ENCODE measurements at places on chromosomes 1 and 21.

- no peak for DNase-seq
Measured at GRCh38 chr1:38507563-38507962, 352.0 kb downstream of the RRAGC start.

DNA sequence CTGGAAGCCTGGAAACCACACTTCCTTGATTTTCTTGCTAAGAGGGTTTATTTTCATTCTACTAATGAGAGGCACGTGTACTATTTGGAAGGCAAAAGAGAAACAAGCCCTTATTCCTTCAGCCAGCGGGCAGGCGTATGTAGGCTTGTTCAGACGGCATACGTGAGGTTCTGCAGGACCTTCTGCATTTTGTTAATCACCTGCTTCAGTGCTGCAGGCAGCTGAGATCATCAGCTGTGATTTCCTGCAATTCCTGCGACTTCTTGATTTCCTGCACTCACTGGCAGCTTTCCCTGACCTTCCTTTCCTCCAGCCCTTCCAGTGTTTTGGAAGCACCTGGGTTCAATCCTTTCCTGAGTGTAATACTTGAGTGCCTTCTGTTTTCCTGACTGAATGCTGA, 43.4 kb downstream of the TSNAX start:
- no peak for DNase-seq

DNA sequence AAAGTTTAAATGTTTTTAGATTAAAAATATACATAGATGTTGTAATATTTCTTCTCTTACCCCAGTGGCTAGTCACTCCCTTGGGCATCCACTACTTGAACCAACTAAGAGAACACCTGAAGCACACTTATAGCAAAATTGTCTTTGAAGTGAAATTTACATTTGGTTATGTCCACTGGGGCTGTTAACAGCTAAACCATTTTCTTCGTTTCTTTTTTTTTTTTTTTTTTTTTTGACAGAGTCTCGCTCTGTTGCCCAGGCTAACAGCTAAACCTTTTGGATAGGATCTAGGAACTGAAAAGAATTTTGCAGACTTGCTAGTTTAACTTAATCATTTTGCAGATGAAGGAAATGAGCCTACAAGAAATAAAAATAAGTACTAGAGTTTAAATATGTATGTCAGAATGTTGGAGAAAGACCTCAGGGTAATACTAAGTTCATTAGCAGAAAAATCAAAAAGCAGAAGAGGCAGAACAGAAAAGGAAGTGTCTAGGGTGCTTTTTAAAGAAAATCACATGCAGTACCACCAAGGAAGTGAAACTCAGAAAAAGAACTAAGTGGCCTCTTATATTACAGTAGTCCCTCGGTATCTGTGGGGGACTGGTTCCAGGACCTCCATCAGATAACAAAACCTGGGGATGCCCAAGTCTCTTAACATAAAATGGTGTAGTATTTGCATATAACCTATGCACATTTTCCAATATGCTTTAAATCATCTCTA, 11.8 kb downstream of the DRAM2 start:
- no peak for DNase-seq

DNA sequence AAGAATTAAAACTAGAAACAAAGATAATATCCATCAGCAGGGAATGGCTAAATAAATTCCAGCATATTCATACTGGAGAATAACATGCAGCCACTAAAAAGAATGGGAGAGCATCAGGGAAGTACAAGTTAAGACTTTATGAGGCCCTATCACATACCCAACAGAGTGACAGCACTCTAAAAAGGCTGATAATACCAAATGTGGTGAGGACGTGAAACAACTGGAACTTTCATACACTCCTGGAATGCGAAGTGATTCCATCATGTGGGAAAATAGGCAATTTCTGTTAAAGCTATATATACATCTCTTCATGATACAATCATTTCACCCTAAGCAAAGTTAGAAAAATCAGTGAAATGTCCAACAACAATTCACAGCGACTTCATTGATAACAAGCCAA, 42.6 kb downstream of the COL6A1 start:
- DNase-seq: no peak

- no peak for DNase-seq
Measured at GRCh38 chr21:35382696-35383095, 333.6 kb upstream of the RUNX1 start.

- no peak for DNase-seq
Measured at GRCh38 chr1:92495392-92496063, 8.8 kb upstream of the GFI1 start.

DNA sequence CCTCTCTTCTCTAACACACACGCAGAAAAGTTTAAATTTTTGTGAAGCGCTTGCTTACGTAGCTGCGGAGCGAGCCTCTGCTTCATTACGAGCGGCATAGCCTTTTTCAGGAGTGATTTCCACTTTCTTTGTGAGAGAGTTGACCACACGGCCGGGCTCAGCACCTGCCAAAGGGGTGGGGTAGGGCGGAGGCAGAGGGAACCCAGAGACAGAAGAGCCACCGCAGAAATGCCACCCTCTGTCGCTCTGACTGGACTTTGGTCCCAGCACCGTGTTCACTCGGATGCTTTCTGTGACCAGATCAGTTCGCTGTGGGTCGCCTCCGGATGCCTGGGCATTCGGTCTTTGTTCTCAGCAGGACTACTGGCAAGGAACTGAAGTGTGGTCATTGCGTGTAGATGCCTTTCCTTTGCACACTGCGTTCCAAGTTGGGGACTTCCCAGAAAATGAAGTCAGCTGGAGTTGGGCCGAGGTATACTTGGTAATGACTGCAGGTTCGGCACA, 883 bp downstream of the CHODL start:
- no peak for DNase-seq

- no peak for DNase-seq
Measured at GRCh38 chr1:25099343-25099951, 132.9 kb downstream of the SYF2 start.

DNA sequence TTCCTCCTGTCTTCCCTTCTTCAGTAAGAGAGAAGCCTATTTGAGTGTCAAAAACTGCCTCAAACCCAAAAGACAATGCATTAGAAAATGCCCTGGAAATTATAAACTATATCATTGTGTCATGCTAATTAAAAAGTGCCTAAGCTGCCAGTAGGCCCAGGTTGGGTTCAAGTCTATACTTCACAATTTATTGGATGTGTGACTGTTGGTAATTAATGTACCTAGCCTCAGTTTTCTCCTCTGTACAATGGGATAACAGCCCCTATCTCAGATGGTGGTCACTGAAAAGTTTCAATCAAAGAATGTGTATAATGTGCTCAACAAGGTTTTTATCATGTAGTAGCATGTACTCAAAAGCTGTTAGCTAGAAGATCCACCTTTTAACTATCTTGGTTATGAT, 246.9 kb upstream of the DUSP10 start:
- DNase-seq: no peak

DNA sequence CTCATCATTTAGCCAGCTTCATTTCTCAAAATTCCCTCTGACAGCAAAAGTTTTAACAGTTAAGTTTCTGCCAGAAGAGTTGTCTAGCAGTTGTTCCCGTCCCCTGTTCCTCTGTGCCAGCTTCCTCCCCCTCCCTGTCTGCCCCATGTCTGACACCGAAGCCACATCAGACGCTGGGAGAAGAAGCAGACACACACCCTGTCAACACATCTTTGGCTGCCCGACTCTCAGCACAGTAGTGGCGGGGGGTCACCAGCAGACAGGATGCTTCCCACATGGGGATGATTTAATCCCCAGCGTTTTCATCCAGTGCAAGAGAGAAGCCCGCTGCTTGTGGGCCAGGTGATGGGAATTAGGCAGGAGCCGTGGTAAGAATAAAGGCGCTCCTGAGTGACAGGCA, 379.4 kb upstream of the RUNX1 start:
- no peak for DNase-seq

GRCh38 chr1:91879733-91880132, 6.2 kb downstream of the TGFBR3 start:
- no peak for DNase-seq

- DNase-seq: no peak
Measured at GRCh38 chr21:14215971-14216641, at the start of gene RBM11. Gene RBM11 (plus strand): TSS chr21:14216157. CDS start chr21:14216187, 30 bp downstream.

DNA sequence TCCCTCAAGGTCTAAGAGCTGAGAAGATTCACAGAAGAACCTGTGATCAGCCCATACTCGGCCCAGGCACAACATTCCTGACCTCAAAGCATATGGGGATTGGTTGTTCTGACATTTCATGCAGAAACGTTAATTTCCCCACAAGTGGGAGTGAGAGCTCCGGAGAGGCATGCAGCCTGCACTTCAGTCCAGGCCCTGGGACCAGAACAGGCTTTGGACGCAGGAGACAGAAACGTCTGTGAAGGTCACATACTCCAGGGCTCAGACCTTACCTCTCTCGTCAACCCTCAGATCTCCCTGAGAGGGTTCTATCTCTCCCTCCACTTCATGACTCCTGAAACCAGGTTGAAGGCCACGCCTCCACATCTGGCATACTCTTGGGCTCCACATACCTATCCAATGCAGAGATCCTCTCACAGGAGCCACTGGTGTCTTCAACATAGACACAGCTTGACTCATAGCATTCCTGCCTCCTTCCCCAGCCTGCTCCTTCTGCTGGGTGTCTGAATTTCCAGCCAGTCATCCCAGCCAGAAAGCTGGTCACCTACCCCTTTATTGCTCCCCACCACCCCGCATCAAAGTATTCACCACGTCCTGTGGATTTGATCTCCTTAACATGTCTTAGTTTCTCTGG, 149.2 kb downstream of the OMA1 start:
- peak; percentile 54 for DNase-seq

DNA sequence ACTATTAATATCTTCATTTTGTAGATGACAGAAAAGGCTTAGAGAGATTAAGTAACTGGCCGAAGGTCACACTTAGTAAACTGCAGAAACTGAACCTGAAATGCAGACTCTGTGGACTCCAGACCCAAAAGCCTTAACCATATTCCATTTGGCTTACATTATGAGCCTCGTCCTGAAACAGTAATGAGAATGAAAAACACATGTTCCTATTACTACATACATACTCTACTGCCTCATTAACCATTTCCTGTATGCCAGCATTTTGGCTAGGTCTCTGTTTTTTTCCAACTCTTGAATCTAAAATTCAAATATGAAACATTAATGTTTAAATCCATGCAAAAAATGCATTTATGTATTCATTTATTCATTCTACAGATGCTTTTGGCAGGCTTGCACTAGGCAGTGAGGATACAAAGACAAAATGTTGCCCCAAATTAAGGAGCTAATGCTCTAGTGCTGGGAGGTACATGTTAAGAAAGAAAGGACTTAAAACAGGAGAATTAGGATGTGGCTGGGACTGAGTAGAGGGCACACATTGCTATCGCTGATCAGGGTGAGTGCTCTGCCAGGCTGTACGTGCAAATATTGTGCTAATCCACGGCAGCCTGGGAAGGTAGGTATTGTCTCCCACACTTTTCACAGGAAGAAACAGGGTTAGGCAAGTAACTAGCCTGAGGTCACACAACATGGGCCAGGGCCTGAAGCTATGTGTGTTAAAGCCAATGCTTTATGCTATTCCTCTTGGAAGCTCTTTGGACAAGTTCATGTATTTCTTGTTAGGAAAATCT, 14.0 kb downstream of the DEGS1 start:
- DNase-seq: no peak

DNA sequence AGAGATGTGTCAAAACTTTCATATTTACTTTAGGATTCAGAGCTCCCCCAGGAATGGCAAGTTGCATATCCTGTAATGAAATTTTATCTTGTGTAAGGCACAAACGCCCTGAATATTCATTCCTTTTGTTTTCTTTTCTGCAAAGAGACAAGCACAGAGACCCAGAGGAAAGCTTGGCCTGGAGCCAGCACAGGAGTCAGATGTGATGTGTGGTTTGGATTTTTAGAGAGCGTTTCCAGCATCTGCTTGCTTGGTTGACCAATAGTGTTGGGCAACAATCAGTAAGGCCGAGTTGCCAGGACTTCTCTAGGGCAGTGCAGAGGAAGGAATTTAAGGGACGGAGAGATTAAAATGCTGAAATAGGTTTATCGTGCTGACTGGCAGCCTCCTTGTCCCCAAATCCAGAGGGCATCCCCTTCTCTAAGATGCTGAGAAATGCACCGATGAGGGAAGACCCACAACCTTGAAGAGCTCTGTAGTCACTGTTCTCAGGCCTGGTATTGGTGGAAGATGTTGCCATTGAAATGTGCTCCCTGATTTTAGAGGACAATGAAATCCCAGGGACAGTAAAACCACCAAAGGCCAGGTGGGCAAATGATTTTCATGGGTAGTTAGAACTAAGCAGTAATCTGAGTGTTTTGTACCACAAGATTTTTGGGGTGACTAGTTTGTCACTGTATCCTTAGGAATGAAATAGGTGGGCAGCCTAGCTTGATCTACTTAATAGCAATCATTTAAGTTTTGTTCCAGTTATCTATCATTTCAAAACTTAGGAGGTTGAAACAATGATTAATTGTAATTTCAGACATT, 37.9 kb upstream of the RHOU start:
- DNase-seq: no peak

- no peak for DNase-seq
Measured at GRCh38 chr1:10939654-10940450, 72.6 kb upstream of the TARDBP start.

GRCh38 chr1:181092056-181092455, 3.6 kb downstream of the IER5 start:
- DNase-seq: no peak

GRCh38 chr1:38728585-38728908, 131.0 kb downstream of the RRAGC start:
- DNase-seq: no peak

DNA sequence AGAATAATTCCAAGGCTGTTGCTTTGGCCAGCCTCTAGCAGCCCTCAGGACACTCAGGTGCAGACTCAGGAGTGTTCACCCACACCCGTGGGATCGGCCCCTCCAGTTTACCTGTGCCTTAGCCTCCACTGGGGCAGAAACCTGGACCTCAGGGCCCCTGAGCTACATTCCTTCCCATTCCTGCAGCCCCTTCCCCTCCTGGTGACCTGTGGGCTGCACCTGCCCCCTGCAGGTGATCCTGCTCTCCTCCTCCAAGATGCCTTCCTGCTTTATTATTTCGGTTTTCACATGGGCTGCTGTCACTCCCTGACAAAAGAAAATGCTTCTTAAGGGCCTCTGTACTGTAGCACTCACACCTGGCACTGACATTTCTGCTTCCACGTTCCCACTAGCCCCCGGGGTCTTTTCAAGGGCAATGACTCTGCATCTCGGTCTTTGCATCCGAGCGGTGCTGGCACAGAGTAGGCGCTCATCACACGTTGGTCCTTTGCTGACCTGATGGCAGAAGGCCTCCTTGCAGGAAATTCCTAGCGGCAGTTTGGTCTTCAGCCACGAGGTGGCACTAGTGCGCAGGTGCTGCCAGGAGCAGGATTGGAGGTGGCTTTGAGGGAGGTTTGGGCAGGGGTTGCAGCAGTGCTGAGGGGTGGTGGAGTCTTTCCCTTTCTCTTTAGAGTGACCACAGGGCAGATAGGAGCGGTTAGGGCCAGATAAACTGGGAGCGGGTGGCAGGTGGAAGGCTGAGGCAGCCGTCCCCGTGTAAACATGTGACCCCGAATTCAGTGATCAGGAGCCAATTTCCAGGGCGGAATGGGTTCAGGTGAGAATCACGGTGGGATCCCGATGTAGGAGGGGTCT, 25.3 kb upstream of the ETV3 start:
- DNase-seq: no peak

DNA sequence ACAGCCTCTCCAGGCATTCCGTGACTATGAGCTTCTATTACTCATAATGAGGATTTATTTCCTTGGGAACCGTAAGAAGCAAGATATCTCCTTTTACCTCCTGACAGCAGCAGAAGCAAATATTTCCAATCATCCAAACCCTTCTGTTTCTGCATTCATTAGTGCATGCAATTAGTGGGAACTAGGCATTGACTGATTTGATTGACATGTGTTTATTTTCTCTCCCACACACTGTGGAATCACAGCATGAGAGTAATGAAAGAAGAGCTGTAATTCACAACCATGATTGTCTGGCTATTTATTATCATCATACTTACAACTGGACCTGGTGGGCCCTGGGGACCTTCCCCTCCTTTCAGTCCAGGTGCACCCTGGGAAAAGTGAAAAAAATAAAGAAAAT, 146.8 kb downstream of the COL11A1 start:
- DNase-seq: no peak
